ENCODE measurements at places on chromosomes 4 and X.

DNA sequence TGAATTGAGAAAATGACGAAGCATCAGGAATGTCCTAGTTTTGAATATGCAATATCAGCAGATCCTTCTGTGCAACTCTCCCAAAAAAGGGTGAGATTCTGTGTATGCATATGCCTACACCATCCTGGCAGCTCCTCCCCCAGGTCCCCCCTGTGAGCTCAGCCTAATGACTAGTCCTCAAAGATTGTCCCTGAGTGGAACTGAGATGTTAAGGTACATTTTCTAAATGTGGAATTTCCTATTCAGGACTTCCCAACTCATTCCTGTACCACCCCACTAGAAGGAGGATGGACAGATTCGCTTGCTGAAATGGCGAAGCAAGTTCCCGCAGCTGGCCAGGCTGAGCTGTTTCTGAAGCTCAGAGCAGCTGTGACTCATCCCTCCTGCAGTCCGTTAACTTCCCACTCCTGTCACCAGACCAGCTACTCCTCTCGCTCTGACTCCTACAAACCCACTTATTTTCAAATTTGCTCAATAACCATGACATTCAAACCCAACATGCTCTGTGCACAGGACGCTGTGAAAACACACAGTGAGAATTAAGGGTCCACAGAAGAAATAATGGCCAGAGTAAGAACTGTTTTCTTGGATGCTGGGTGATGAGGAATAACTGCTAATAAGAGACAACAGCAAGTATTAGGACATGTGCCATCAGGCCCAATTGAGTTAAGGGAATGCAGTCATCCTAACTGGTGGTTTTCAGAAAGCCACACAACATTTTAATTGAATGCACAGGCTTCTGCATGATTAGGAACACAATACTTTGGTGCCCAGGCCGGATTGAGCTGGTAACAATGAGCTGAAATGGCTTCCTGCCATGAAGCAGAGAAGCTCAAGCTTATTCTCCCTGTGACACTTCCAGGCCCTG lies 40.0 kb upstream of the IRF2 start:
- no peak for DNase-seq

DNA sequence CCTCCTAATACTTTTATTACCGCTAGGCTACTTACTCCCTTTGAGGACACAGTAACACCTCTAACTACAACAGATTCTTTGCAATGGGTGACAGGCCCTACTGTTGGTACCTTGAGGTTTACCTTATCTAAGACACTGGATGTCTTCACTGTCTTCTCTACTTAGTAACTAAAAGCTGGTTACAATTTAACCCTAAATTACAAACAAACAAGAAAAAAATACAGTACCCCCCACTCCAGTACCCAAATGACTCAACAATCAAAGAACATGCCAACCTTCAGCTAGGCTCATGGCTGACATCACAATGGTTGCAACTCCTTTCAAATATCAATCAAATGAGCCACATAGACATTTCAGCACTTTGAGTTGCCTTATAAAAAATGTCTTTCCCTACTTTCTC lies 198.0 kb downstream of the GUCY2F start:
- DNase-seq, result no peak

- no peak for DNase-seq
Measured at GRCh38 chrX:107561468-107562215, 66.7 kb upstream of the PRPS1 start.

DNA sequence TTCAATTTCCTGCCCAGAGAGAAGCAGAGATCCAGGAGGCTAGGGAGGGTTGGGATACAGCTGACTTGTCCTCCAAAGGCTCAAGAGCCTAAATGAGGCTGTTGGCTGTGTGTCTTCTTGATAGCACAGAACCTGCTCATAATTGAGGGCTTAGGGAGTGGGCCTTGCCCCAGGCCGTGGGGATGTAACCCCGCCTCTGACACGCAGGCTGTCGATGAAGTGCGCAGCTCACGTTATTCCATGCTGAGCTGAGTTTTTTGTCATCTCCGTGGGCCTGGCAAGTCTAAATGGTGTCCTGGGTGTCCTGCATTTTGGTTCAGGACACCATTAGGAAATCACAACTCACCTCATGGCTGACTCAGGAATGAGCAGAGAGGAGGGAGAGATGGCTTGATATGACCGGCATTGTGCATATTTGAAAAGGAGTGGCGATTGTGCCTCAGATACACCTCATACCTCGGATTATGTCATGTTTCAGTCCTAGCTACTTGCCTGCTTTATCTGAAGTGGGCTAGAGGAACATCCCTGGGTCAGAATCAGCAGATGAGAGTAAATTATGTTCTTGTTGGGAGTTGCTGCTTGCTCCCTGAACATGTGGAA lies 43.7 kb downstream of the FHDC1 start:
- no peak for DNase-seq

DNA sequence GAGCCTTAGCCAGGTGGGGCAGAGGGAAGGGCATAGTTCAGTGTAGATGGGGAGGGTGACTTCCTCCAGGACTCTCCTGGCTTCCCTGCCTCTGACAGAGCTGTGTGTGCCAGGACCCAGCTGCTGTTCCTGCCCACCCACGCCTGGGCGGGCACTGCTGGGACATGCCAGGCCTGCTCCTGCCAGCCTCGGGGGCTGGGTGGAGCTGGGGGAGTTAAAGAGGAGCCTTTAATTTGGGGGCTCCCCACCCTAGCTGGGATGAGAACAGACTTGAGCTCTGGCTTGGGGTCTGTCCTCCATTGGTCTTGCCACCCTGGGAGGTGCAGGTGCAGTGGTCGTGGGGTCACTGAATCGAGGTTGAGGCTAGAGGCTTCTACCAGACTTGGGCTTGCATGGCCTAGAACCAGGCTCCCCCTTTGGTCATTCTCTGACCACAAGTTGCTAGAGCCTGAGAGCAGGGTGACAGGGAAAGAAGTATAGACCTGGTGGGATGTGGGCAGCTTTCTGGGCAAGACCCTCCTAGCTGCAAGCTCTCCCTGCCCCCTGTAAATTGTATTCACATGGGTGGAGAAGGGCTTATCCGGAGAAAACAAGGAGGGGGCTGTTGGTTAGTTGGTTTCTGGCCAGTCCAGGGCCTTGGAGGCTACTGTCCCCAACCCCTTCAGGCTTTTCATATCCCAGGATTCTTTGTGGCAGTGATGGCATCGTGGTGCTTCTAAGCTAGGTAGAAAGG lies 5.7 kb downstream of the EFNB1 start:
- DNase-seq, result no peak

GRCh38 chrX:12891915-12892506 lies 14.4 kb upstream of the TLR8 start:
- DNase-seq, result no peak

- DNase-seq, result no peak
Measured at GRCh38 chr4:144463236-144463635, 182.7 kb upstream of the HHIP start.

- peak; percentile 51 for DNase-seq
Measured at GRCh38 chr4:176002007-176002613, 63.5 kb upstream of the WDR17 start.
